CD4-positive, alpha-beta T cell treated with Interleukin-15 for 4 hours (primary cell): ENCODE measurements at places on chromosomes 6 and 20.

GRCh38 chr6:26045928-26046368 is 41.3 kb upstream of the HFE start:
- no peak for DNase-seq

DNA sequence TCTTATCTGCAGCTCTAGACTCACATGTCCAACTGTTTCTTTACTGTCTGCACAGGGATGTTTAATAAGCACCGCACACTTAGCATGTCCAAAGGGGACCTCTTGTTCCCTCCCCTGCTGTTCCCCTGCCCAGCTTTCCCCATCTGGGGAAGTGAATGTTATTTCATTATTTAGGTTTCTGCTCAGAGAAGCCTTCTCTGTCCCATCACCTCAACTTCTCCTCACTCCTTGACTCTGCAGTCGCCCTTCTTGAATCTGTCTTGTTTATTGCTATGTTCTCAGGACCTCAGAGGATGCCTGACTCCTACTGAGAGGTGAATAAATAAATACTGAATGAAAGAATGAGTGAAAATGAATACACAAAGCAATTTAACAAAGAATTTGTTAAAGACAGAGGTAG is 121.0 kb downstream of the SASH1 start:
- DNase-seq, result no peak

DNA sequence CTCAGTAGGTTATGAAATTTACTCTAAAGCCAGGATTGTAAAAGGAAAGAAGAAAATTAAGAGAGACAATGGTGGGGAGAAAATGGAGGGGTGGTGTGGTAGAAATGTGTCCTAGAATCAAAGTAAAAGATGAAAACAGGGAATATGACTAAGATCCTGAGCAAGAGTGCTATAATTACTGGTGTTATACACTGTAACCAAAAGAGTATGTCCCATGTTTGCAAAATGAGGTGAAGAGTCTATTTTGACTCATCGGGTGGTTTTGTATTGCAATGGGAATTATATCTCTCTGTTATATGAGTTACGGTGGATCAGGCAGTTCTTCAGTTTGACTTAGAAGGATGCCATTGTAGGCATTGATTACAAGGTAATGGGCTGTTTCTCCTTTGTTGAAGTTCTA is 8.5 kb downstream of the L3MBTL3 start:
- no peak for DNase-seq

DNA sequence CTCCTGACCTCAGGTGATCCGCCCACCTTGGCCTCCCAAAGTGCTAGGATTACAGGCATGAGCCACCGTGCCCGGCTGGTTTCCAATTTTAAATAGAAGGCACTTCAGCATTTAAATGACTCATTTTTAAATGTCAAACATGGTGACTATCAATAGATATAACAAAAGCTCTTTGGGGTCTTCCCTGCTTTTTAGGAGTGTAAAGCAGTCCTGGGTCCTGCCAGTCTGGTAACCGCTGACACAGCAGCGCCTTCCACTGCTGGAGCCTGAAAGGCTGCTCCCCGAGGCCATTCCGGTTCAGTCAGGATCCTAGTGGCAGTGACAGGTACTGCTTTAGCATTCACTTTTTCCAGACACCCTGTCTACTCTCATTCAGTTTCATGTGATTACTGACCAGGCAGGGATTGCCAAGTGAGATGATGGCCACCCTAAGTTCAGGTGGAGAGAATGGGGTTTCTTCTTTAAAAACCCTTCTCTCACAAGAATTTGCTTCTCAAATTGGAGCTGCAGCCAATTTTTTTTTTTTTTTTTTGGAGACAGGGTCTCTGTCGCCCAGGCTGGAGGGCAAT is 5.1 kb downstream of the DIDO1 start:
- peak; percentile 69 for DNase-seq

DNA sequence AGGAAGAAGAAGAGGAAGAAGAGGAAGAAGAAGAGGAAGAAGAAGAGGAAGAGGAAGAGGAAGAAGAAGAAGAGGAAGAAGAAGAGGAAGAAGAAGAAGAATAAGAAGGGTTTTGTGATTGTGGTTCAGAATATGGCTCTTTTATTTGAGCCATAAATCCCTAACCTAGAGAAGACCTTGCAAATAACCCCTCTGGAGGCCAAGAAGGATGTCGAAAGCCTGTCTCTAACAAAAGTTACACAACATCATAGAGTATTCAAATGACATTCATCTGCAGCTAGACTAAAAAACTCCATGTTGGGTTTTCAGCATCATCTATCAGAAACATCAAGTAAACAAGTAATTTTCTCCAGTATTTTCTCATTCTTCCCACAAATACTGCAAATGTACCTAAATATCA is 100.9 kb downstream of the RNASET2 start:
- DNase-seq, result no peak

- no peak for DNase-seq
Measured at GRCh38 chr20:1934156-1934555, 38.9 kb downstream of the SIRPA start.

- no peak for DNase-seq
Measured at GRCh38 chr6:105936972-105937371, 149.2 kb upstream of the PRDM1 start.

- no peak for DNase-seq
Measured at GRCh38 chr6:54026652-54027400, 84.4 kb upstream of the MLIP start.

GRCh38 chr6:167152862-167153261 is 4.9 kb downstream of the GPR31 start:
- no peak for DNase-seq

DNA sequence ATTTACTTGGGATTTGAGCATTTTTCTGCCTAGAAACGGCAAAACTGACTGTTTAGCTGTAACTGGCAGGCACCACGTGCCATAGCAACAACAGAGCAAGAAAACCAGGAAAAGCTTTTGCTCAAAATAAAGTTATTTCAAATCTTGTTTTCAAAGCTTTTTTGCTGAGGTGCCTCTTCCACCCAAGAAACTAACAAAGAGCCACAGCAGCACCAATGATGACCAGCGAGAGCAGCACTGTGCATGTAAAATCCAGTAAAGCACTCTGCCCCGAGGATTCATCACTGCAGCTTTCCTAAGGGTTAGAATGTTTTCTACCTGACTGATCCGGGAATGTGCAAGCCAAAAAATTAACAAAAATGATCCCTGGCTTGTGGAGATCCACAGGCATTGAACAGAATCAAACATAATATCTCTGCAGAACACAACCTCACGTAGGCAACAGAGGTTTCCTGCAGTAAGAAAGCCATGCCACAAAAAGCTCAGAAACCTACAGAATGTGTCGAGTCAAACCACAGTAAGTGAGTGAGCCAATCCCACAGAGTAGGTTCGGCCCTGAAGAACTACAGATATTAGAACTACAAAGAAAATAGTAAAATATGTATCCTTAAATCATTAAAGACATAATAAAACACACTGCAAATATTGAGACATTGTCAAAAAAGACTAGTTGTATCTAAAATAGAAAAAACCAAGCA is 7.4 kb upstream of the ULBP3 start:
- no peak for DNase-seq
